Fibroblast of skin of back (primary cell): ENCODE measurements at places on chromosomes 2 and 18.
A peak's percentile ranks its signal among the peaks of the same experiment; 100 is the strongest.

DNA sequence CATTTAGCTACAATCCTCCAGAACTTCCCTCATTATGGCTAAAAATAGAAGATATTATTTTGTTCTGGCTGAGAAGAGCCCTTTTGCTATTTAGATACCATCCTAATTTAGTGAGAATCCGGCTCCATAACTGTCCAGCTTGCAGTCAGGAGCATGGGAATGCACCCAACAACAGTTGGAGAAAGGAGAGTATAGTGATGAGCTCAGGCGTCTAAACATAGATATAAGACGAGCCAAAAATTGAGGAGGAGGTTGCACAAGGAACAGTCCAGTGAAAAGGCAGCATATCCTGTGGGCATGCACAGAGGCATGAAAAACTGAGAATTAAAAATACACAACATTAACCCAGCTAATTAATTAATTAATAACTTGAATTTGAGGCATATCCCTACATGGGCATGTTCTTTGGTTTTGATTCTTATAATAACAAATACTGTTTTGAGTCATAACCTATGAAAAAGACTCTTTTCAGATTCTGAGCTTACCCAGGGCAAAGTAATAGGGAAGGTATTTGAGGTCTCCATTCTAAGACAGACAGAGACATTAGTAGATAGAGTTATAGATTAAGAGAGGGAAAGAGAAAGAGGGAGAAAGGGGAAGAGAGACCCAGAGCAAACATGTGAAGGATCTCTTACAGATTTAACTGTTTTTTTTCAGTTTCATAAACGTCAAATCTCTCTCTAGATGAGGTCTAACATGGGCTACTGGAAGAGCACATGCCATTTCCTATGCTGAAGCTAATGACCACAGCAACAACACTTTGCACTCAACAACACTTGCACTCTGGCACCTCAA lies 311.2 kb downstream of the OSR1 start:
- peak; percentile 67 for DNase-seq

DNA sequence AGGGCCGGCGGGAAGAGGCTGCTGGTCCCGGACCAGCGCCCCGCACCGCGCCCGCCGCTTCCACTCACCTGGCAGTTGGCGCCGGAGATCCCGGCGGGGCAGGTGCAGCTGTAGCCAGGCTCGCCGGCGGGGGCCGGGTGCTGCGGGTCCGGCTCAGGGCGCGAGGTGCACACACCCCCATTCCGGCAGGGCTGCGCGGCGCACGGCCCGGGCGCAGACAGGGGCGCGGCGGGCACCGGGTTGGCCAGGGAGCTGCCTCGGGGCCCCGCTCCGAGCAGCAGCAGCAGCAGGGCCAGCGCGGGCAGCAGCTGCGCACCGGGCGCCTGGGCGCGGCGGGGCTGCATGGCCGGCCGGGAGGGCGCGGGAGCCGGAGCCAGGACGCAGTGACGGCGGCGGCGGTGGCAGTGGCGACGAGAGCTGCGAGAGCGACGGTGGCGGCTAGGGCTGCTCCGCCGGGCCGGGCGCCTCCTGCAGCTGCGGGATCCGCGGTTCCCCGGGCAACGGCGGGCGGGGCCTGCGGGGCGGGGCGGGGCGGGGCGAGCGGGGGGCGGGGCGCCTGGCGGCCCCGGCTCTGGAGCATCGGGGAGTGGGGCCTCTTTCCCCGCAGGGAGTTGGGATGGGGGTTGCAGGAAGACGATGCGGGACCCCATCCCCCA lies at the start of gene DNER:
Gene DNER (minus strand): TSS at position 476 of the 656 bp plus-strand sequence. CDS start 132 bp downstream, at position 344.
- DNase-seq, result peak; percentile 3

GRCh38 chr18:39571511-39571910 lies 2005.9 kb upstream of the CELF4 start:
- DNase-seq, result peak; percentile 18

DNA sequence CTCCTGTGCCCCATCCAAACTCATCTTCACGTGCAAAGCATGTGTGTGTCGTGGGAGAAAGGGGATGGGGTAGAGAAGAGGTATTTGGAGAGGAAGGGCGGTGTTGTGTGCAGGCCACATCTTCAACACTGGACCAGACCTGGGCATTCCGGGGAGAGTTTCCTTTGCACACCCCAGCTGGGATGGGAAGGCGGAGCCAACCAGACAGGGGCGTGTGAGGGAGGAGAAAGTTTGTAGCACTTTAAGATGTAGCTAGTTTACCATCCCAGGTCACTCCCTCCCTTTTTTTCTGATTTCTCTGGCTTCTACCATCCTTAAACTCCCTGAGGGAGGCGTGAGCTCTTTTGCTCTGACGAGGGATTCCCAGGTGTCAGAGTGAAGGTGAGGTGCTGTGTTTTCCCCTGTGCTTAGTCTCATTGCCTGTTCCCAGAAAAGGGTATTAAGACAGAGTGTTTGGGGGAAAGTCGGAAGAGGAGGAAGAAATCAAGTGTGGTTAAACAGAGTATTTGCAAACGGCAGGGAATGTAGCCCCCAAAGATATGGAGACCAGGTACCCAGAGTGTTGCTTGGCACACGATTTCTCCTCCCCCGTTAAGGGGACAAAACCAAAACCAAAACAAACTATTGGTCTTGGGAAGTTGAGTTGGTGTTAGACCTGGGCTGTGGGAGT lies 1.6 kb downstream of the SETBP1 start:
- DNase-seq, result no peak

DNA sequence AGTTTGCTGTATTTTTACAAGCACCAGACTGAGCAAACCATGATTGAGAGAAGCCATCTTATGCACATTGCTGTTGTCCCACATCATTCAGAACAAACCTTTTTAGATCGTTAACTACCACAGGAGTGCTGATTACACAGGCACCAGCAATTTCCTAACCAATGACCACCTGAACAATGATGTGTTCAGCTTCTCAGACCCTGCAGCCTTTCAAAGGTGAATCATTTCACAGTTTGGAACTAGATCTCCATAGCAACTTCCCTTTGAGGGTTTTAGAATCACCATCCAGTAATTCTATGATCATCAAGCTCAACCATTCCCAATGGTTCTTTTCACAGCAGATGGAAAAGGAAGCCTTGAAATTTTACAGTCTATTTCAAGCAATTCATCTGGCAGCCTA lies 71.4 kb downstream of the OLA1 start:
- DNase-seq, result peak; percentile 13

- no peak for DNase-seq
Measured at GRCh38 chr2:164447660-164448059, 173.6 kb downstream of the GRB14 start.

DNA sequence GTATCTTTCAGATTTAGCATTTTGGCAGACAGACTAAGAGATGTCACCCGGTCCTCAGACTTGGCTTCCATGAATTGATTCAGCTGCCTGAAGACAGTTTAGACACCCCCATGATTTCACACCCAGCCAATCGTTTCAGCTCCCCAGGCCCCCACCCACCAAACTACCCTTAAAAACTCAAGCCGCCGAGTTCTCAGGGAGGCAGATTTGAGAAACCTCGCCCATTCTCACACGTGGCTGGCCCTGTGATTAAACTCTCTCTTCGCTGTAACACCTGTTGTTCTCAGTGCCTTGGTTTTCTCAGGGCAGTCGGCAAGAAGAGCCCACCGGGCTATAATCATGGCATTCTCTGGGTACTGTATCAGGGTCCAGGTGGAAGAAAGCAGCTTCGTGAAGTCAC lies 35.2 kb downstream of the UXS1 start:
- DNase-seq, result no peak

- DNase-seq, result peak; percentile 27
Measured at GRCh38 chr2:168037778-168038177, 209.6 kb downstream of the STK39 start.

- DNase-seq, result peak; percentile 83
Measured at GRCh38 chr18:48410095-48410920, 1.1 kb upstream of the ZBTB7C start.

- DNase-seq, result peak; percentile 54
Measured at GRCh38 chr2:118061135-118061955, 26.9 kb upstream of the INSIG2 start.

DNA sequence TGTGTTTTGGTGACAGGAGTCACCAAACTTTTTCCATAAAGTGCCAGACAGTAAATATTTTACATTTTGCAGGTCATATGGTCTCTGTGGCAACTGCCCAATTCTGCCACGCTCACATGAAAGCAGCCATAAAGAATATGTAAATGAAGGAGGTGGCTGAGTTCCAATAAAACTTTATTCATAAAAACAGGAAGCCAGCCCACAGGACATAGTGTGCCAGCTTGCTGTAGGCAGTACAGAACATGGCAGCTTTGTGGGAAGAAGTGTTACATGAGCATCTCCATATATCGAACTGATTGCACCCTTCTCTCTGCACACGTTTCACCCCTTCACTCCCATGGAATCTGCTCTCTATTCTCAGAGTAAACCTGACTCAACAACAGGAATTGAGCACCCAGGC lies 10.2 kb downstream of the ASB18 start:
- DNase-seq, result no peak

- no peak for DNase-seq
Measured at GRCh38 chr2:234689911-234690379, 193.1 kb upstream of the ARL4C start.

DNA sequence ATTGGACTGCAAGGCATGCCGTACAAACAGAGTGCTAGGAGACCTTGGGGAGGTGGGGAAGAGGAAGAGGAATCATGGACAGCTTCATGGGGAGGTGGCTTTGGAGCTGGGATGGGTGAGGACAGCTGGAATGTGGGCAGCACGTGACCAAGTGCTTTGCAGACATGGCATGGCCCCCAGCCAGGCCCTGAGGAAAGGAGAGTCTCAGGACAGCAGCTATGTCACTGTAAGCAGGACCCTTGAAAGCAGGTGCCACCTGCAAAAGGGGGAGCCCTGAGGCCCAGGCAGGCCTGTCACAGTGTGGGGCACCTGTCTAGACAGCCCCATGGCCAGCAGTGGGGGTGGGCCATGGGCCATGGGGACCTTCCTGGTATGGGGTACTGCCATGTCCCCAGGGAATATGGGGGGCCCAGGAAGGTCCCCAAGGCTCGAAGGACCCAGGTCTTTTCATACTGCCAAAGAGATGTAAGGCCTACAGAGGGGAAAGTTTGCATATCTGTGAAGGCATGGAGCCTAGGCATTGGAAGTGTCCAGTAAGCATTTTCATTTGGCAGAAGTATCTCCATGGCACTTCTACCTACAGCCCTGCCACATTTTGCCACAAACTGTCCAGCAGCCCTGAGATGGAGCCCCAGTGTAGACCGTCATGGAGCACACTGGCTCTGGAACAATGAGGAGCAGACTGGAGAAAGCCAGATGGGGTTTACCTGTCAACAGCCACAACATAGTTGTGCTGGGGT lies 9.9 kb downstream of the PAX8 start:
- no peak for DNase-seq

- no peak for DNase-seq
Measured at GRCh38 chr2:74676331-74676730, 22.3 kb downstream of the SEMA4F start.

GRCh38 chr2:48767330-48767729 lies 11.8 kb upstream of the LHCGR start:
- DNase-seq, result no peak

- DNase-seq, result peak; percentile 87
Measured at GRCh38 chr2:67259556-67260342, 137.4 kb upstream of the ETAA1 start.

- DNase-seq, result no peak
Measured at GRCh38 chr2:189258616-189259365, 79.2 kb upstream of the COL5A2 start.

- DNase-seq, result no peak
Measured at GRCh38 chr2:121004359-121004758, 268.7 kb downstream of the GLI2 start.
